NCI-H1694 treated with DMSO at 0.1 percent for 48 hours (cell line): ENCODE measurements at places on chromosomes 16 and 17.

DNA sequence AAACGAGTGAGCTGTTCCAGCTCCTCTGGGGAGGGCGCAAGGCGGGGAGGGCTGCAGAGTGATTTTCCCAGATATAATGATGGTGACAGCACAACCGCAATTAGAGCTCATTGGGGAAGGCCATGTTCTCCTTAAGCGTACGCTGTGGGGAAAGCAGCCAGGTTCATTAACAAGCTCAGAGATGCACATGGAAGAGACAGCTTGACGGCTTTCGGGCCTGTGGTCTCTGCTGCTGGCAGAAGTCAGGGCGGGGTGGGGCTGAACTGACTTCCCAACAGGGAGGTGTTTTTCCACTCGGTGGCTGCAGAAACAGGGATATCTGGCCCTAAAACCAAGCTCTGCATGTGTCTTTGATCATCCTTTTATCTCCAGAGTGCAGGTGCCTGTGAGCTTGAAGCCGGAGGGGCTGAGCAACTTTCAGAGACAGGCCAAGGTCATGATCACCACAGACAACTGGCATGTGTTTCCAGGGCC is 24.0 kb upstream of the CACNG1 start:
- DNase-seq = no peak

GRCh38 chr16:84656649-84657048 is 8.3 kb downstream of the KLHL36 start:
- DNase-seq = no peak

DNA sequence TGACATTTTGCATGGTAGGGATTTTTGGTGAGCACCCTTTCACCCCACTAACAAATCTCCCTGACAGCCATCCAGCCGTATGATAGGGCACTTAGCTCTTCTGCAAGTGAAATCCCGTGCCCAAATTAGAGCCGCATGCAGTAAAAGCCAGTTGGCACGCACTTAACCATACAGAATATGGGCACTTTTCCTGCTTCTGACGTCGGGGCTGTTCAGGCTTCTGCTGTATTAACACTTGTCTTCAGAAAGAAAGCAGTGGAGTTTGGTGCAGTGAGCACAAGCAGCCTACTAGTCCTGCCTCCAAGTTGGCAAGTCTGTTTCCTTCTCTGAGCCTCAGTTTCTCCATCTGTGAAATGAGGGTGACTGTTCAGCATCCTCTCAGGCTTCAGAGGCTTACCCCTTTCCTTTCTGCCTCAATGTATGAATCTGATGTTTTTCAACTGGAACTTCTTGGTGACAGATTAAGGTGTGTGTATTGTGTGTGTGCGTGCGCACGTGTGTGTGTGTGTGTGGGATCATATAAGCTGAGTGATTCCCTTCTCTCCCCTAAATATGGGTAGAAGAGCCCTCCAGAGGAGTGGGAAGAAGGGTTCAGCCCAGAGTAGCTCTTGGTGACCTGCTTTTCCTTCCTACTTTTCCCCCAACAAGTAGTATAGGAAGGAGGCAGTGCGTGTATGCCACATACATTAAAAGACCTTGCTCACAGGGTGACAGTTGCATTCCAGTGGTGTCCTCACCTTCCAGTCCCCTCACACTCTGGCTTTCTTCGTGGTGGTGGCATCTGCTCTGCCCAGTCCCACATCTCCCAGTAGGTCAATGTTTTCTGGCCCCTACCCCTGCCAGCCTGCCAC is 19.0 kb downstream of the IGF2BP1 start:
- DNase-seq = no peak

- no peak for DNase-seq
Observed at GRCh38 chr16:67413978-67414911, 2.0 kb downstream of the ZDHHC1 start.

- DNase-seq = no peak
Observed at GRCh38 chr16:75486014-75486675, 9.1 kb downstream of the CHST6 start.

GRCh38 chr16:48064971-48065370 is 90.8 kb downstream of the ABCC12 start:
- DNase-seq = no peak

DNA sequence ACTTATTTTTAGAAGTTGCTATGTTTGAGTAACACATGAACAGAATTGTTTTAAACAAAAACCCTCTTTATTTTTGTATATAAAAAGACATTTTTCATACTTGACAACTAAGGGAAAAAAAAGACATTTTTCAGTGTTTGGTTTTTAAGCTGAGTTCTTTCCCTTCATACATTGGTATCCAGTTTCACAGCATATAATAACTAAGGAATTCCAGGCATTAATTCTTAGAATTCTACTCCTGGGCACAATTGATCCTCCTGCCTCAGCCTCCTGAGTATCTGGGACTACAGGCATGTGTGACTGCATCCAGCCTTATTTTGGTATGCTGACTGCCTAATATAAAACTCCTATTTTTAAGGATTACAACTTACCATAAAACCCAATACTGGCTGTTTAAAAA is 8.4 kb downstream of the FBXO47 start:
- no peak for DNase-seq

DNA sequence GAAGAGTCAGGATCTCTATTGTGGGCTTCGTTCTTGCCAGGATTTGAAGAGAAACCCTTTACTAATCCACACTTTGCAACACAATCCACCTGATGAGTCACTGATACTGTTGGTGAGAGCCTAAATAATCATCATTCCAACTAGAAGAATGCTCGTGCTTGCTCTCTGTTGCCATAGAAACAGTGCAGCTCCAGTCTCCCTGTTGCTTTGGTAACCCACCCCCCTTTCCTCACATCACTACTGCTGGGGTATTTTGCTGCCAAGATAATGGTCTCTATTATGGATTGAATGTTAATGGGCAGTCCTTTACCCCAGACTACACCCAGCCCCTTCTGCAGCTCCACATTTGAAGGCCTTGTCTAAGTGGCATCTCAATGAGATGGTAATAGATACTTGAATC is 190.4 kb downstream of the ABCC12 start:
- no peak for DNase-seq

DNA sequence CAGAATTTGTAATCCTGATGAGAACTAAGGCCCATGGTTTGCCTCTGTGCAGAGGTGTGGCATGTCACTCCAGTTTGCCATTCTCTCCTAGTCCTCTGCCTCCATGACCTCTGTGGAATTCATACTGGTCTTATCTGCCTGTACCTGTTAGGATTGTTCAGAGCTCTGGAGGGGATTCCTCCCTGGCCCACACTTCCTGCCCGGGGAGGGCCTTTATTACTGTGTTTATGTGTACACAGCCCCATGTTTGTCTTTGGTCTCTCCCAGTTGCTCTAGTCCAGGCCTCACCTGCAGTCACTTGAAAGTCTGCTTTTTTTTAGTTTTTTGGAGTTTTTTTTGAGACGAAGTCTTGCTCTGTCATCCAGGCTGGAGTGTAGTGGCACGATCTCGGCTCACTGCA is 36.4 kb downstream of the RHBDL3 start:
- no peak for DNase-seq
